CD4-positive, alpha-beta T cell treated with Interleukin-17A for 1 hour (primary cell): ENCODE measurements at places on chromosomes 2 and 18.

DNA sequence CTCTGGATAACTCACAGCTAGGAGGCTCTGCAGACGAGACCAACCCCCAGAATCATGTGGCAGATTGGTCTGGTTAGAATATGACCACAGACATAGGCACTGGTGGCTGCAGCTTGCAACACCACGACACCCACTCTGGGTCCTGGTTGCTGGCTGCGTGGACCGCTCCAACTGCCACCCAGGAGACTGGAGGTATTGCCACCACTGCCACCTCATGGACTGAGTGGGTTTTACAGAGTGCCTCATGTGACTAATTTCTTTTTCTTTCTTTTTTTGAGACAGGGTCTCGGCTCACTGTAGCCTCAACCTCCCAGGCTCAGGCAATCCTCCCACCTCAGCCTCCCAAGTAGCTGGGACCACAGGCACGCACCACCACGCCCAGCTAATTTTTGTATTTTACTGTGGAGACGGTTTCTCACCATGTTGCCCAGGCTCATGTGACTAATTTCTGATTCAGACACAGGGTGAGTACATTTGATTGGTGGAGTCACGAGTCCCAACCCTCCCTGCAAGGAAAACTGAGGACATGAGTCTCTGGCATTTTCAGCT lies 29.9 kb upstream of the NT5DC4 start:
- DNase-seq: peak; percentile 77

GRCh38 chr2:190533968-190534309 lies 583 bp downstream of the NEMP2 start:
- DNase-seq: peak; percentile 73

DNA sequence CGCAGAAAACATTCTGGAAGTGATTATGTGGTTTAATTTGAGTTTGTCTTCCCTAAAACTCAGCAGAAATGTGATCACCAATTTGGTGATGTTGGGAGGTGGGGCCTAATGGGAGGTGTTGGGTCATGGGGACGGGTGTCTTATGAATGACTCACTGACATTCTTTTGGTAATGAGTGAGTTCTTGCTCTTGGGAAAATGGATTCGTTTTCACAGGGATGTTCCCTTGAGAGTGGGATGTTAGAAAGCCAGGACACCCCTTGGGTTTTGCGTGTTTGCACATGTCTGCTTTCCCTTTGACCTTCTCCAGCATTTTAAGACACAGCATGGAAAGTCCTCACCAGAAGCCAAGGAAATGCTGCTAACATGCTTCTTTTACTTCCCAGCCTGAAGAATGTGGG lies 321.5 kb upstream of the NT5C1B start:
- DNase-seq: no peak

GRCh38 chr18:69968039-69968438 lies 20.4 kb upstream of the CD226 start:
- DNase-seq: peak; percentile 38

GRCh38 chr2:170305711-170306110 lies 127.8 kb downstream of the MYO3B start:
- no peak for DNase-seq

- no peak for DNase-seq
Observed at GRCh38 chr2:160459538-160460332, 33.9 kb downstream of the RBMS1 start.

- DNase-seq: no peak
Observed at GRCh38 chr2:102258386-102259074, 52.8 kb upstream of the IL1RL1 start.

GRCh38 chr2:29632018-29632417 lies 289.4 kb downstream of the ALK start:
- no peak for DNase-seq

DNA sequence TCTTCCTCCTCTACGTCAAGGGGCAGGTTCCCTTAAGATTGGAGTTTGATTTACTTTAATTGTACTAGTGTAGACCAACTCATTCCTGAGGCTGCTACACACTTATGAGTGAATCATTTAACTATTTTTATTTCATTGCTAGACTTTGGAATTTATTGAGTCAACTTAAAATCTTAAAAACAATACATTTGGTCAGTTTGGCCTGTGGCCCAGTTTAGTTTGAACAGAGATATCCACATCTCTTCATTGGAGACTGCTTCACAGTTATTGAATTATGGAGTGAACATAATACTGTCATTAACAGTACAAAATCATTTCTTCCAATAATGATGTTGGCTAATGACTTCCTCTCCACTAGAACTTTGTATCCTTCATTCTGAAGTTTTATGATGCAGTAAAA lies 34.5 kb upstream of the STPG4 start:
- no peak for DNase-seq

DNA sequence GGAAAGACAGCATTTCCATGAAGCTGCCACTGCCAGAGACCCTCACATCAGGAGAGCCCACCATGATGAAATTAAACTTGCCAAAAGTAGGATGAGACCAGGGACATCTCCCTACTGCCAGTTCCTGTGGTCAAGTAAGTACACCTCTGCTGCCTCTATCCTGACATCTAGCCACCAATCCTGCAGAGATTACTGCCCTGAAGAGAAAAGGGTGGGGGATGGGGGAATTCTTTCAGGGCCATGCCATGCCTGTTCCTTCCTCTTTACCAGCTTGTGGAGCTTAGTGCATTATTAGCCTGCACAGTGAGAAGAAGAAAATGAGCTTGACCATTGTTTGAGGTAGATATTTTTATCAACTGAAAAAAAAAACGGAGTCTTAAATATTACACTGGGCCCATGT lies 397.2 kb upstream of the CDH2 start:
- no peak for DNase-seq
